Kidney (tissue), 22 donors: ENCODE measurements at places on chromosomes 7 and 10.

GRCh38 chr10:114173603-114173920 is 441 bp downstream of the CCDC186 start:
- DNase-seq = no peak

DNA sequence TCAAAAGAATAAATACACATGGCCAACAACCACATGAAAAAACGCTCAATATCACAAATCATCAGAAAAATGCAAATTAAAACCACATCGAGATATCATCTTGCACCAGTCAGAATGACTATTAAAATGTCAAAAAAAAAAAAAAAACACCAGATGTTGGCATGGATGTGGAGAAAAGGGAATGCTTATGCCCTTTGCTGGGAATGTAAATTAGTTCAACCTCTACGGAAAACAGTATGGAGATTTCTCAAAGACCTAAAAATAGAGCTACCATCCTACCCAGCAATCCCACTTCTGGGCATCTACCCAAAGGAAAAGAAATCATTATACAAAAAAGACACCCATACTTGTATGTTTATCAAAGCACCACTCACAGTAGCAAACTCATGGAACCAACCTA is 45.0 kb upstream of the DIP2C start:
- no peak for DNase-seq

GRCh38 chr7:120857588-120858573 is at the start of gene TSPAN12:
Gene TSPAN12, minus strand, starts transcription at chr7:120858144. Its CDS starts 1,381 bp downstream, at chr7:120856763.
- DNase-seq = peak; percentile 93

DNA sequence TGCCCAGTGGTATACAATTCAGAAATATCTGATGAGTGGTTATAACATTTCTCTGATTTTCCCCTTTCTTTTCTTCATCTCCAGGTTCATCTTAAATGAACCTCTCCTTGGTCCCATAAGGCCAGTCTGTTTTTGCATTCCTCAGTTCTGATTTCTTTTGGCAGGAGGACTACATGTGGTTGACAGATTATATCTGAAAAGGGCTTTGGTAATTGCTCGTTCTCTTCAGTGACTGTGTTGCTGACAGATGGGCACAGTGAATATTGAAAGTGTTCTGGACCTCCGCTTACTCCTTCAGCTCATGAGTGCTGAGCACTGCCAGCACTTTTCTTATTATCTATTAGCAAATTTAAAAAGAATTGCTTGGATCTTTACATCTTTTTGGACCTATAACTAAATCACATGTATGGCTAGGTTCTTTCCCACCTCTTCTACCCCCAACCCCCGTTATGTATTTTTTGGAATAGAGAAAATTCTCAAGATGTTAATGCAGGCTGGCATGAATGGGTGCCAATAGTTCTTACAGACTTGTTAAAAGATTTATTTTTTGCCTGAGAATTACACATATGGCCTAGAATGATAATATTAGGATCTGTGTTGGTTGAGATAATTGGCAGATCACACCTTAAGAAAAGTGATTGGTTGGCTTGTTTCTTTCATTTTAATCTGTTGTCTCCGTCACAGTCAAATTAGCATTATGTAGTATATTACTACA is 323.0 kb downstream of the EXOC4 start:
- DNase-seq = no peak

DNA sequence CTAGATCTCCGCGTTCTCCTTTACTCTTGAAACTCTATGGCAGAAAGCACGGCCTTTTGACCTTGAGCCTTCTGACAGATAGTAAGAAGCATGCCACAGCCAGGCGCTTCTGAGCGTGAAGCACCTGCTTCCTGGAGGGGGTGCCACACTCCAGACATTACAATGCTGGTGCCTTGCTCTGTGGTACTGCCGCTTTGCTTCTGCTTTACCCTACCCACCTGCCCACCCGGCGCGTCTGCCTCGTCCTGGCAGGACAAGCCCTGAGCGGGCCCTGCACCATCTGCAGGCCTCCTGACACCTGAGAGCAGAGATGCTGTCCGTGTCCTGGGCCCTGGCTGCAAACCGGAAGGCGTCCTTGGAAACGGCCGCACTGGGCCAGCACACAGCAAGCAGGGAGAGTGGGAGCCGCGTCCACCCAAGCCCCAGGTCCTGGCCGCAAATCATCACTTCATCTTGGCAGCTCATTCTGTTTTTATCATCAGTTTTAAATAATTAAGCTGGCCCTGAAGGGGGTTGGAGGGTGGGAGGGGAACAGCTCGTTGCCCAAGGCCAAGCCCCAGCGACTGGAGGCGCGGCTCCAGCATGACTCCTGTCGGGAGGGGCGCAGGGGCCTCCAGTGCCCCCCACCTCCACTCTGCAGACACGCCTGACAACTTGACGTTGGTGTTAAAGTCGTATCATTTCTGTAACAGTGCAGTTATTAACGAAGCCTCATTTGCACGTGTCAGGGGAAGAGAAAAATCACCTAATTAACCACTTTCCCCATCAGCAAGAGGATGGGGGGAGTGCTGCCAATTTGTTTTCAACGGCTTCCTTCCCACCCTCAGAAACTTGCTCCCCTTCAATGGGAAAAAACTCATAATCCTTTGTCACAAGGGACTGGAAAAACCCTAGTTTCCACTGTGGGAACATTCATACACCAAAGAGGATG is 132.2 kb downstream of the MAD1L1 start:
- no peak for DNase-seq

DNA sequence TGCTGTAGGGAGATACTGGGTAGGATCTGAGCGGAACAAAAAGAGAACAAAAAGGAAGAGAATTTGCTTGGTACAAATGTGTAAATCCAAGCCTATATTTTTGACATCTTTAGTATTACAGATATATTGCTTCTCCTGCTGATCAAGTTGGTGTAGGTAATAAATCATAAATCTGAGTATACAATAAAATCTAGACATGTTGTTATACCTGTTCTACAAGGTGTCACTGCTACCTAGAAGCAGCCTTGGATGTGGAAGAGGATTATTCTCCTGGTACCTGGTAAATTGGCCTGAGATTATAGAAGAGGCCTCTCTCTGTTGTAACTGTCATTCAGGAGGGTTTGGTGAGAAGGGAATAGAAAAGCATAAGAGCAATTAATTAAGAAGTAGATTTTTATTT is 89.9 kb upstream of the LSM8 start:
- no peak for DNase-seq

- DNase-seq = peak; percentile 16
Measured at GRCh38 chr10:72954596-72955554, at the start of gene PLA2G12B. Gene PLA2G12B, minus strand, starts transcription at chr10:72954806. Its CDS starts 121 bp downstream, at chr10:72954685.

- DNase-seq = no peak
Measured at GRCh38 chr10:49350846-49351532, 44.9 kb downstream of the DRGX start.

GRCh38 chr10:79184145-79184625 is 115.4 kb downstream of the ZMIZ1 start:
- no peak for DNase-seq

GRCh38 chr10:95792211-95792780 is 36.3 kb downstream of the ENTPD1 start:
- DNase-seq = no peak

DNA sequence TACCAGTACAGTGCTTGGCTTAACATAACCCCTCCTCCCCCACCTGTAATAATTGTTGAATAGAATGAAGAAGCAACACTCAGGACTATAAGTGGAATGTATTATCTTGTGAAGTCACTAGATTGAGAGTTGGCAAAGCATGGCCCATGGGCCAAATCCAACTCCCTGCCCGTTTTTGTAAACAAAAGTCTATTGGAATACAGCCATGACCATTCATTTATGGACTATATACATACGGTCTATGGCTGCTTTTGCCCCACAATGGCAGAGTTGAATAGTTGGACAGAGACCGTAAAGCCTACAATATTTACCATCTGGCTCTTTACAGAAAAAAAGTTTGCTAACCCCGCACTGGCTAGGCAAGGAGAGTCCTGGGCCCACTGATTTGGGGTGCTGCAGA is 48.1 kb upstream of the CYCS start:
- DNase-seq = no peak

DNA sequence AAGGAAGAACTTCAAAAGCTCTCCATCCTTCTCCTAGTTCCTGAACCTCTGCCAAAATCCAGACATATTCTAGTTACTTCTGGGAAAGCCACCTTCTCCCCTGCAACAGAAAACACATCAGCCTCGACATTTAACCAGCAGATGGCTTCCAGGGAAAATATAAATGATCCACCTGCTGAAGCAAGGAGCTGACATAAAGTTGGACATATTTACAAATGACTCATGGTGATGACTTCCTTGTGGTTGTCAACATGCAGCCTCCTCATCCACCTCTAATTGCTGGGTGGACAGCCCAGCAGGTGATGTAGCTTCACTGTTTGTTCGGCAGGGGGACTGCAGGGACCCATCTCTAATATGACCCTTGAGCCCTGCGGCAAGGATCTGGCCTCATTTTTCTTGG is 266.0 kb downstream of the C7orf25 start:
- no peak for DNase-seq

DNA sequence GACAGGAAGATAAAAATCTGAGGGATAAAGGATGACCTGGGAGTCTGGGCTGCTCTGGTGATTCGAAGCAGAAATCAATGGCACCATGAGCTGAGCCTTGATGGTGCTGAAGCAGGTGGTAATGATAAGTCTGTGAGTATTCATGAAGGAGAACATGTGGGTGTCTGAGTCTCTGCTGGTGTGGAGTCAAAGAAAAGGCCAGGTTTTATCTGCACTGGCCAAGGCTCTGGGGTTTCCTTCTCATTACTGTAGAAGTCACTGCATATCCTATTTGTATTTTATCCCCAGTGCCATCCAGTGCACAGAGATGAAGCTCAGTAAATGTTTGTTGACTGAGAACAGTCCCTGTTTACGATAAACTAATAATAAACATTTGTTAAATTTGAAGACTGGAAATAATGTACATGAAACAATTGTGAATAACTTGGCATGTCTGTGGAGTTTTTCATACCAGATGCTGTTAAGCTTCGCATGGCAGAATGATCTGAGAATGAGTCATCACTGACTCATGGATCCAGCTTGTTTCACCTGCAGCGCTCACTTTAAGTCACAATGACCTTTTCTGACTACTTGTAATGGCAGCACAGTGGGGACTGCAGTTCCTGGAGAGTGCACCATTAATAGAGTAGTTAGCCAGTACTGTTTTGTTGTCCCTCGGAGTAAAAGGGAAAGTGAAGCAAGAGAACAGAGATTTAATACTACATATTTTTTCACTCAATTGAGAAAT is 538.5 kb downstream of the HTR7 start:
- no peak for DNase-seq

DNA sequence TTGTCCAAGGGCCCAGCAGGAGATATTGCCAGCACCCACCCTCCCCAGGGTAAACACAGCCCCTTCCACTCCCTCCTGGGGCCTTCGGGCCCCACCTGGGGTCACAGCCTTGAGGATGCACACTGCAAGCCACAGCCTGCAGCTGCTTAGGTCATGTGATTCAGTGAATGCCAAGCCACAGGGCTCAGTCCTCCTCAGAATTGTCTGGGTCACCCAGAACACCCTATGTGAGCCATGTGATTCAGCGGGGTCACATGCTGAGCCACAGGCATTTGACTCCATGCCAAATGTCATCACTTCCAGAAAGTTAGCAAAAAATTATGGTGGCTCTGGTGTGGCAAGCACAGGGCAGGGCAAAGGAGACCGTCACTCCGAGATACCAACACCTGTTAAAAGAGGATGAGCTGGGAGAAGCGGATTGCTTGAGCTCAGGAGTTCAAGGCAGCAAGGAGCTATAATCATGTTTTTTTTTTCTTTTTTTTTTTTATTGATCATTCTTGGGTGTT is 17.2 kb upstream of the PSAP start:
- no peak for DNase-seq

GRCh38 chr10:13792006-13792405 is 205.2 kb downstream of the PRPF18 start:
- no peak for DNase-seq

- no peak for DNase-seq
Measured at GRCh38 chr7:29005829-29006228, 47.7 kb upstream of the TRIL start.

DNA sequence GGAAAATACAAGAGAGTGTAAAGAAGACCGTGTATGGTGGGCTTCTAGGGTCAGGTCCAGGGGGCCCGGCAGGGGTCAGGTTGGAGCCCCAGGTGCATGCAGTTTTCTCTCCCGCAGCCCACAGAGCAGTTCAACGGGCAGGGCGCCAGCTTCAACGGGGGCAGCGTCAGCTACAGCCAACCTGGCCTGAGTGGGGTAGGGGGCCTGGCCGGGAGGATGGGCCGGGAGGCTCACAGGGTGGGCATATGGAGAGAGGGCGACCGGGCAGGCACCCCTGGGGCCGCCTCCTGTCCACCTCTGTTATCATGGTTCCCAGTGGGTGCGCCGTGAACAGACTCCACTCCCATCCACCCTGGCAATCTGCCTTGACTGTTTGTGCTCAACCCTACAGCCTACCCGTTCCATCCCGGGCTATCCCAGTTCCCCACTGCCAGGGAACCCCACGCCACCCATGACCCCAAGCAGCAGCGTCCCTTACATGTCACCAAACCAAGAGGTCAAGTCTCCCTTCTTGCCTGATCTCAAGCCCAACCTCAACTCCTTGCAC is 11.5 kb downstream of the ZMIZ2 start:
- DNase-seq = no peak

GRCh38 chr10:100828738-100829096 is 83.3 kb downstream of the PAX2 start:
- no peak for DNase-seq

- DNase-seq = no peak
Measured at GRCh38 chr7:107827501-107827900, 24.5 kb upstream of the SLC26A3 start.

GRCh38 chr7:81370822-81371221 is 399.0 kb downstream of the HGF start:
- DNase-seq = no peak

DNA sequence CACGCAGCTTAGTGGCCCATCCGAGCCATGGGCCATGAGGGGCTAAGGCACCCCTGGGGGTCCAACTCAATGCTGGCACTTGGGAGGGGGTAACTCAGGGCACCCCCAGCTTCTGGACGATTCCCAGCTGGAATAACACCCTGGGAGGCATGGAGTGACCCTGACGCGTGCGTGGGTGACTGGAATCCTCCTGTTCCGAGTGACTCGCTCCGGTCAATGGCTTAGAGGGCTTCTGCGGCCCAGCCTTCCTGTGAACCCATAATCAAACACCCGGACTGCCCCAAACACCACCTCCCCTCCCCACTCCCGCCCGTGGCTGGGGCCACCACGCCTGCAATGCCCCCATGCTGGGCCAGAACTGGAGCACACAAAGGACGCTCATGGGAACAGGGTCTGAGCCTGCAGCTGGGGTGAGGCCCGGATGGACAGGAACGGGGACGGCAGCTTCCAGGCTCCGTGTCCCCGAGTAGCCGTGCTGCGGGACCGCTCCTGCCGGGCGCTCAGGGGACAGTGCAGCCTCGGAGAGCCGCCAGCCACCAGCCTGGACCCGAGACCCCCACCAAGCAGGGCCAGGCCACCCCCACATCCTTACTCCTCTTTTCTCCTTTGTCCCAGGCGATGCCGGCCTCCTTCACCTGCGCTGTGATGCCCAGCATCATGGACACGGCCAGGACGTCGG is 8.5 kb downstream of the INTS1 start:
- DNase-seq = no peak

GRCh38 chr10:14243221-14243620 is 87.5 kb downstream of the FRMD4A start:
- no peak for DNase-seq

DNA sequence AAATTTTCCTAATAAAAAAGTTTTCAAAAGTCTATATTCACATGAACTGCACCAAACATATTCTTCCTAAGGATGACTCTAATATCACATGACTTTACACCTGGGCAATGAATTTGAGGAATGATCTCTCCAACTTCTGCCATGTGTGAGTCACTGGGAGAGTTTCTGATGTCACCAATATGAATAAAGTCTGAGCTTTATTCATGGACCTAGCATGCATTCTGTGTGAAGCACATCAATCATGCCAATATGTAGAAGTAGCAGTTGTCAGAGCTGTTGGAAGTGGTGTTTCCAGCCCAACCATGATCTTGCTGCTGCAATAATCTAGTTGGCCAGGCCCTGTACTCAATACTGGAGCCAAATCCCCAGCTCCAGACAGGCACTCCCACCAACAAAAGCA is 91.7 kb upstream of the IFRD1 start:
- DNase-seq = no peak
